ENCODE measurements at places on chromosomes 5 and 9.
A peak's percentile ranks its signal among the peaks of the same experiment; 100 is the strongest.

DNA sequence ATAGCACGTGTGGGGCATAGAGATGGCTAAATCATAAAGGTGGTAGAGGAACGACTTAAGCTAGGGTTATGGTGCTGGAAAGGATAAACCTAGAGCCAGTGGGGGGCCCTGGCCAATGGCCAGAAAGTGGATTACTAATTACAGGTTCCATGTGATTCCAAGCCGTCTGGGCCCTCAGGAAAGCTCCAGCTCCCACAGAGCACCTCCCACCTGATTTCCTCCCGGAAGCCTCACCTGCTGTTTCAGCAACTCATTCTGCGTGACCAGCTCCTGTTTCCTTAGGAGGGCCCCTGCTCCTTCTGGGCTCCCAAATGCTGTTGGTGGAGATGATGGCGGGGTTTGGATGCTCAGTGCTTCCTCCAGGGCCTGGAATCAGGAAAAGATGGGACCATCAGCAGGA lies 16.2 kb downstream of the GPX3 start:
- H3K27ac ChIP-seq, result no peak overlapping the region
- peaks cover 89% of the 10 kb centered on the region for H3K36me3 ChIP-seq
- no peak for DNase-seq
- H3K4me3 ChIP-seq, result no peak overlapping the region
- H3K27me3 ChIP-seq, result no peaks in the 10 kb centered on the region

DNA sequence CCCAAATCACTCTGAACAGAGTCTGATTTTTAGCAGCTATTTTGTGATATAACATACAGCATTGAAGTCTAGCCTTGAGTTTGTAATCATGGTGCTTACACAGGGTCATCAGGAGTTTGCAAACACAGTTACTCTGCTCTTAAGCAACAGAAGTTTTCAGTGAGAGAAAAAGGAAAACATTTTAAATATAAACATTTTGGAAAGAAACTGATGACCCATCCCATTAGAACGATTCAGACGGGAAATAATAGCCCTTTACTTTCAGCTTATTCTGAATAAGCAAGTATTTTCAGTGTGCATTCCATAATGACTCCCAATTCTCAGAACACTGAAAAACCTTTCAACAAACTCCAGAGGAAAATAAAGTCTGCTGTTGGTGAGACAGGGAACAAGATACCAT lies 46.7 kb upstream of the TMC1 start:
- no peak overlapping the region for H3K4me3 ChIP-seq
- no peak for DNase-seq
- H3K36me3 ChIP-seq, result no peaks in the 10 kb centered on the region
- no peak overlapping the region for H3K27ac ChIP-seq
- peaks cover 32% of the 10 kb centered on the region for H3K4me1 ChIP-seq

DNA sequence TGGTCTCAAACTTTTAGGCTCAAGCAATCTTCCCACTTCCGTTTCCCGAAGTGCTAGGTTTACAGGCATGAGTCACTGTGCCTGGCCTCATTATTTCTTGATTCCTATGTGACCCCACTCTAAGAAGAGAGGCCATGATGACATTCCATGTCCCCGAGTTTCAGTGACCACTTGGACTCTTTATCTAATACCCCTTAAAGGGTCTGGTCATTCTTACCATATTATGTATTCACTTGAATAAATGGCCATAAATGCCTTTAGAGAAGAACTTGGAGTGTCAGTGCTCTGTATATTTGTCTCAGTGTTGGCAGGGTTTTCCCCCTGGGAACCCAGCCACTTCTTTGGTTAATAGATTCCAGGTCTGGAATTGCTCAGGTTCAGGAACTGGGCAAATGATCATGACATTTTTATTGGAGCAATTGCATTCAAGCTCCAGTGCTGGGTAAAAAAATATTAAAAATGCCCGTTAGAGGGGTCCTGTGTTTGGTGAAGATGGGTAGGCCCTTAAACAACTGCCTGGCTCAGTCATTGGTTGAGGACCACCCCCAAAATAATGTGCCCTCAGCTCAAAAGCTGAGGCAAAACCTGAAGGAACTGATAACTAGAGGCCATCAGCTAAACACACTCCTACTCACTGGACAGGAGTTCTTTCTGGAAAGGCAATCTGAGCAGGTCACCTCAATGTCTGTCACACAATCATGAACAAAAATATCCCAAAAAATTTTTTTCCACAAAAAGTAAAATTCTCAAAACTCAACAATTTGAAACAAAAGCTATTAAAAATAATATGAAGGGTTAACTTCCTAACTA lies 186.6 kb upstream of the ZNF608 start:
- H3K27me3 ChIP-seq, result no peaks in the 10 kb centered on the region
- no peaks in the 10 kb centered on the region for H3K36me3 ChIP-seq
- no peak overlapping the region for H3K4me3 ChIP-seq

GRCh38 chr5:127369796-127370195 lies 79.2 kb downstream of the MEGF10 start:
- H3K4me1 ChIP-seq, result no peaks in the 10 kb centered on the region
- DNase-seq, result no peak
- H3K27me3 ChIP-seq, result no peaks in the 10 kb centered on the region
- no peak overlapping the region for H3K27ac ChIP-seq
- no peak overlapping the region for H3K4me3 ChIP-seq

DNA sequence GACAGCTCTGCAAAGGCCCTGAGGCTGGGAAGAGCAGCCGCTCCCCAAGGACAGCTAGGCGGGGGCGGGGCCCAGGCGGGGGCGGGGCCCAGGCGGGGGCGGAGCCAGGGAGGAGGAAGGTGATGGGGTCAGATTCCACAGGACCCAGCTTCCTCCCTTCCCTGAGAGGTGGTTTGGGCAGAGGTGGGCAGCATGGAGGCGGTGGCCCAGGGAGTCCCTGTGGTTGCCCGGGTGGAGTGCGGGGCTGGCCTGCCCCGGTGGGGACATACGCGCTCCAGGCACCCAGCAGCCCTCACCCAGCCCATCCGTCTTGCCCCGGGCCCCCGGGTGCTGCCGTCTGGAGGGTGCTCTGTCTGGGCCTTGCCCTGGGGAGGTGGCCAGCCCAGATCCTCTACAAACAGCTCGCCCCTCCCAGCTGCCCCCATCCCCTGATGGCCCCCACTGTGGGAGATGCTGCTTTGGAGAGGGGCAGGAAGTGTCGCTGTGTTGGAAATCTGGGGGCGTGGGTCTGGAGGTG lies 11.0 kb upstream of the RNU6ATAC start:
- H3K4me1 ChIP-seq, result no peaks in the 10 kb centered on the region
- H3K36me3 ChIP-seq, result no peaks in the 10 kb centered on the region
- no peak for DNase-seq

- H3K27ac ChIP-seq, result no peak overlapping the region
- H3K4me1 ChIP-seq, result no peaks in the 10 kb centered on the region
- no peak overlapping the region for H3K4me3 ChIP-seq
- DNase-seq, result no peak
- peaks cover 2% of the 10 kb centered on the region for H3K27me3 ChIP-seq
These were observed 78.7 kb upstream of the TYRP1 start for GRCh38 chr9:12614488-12614887.

DNA sequence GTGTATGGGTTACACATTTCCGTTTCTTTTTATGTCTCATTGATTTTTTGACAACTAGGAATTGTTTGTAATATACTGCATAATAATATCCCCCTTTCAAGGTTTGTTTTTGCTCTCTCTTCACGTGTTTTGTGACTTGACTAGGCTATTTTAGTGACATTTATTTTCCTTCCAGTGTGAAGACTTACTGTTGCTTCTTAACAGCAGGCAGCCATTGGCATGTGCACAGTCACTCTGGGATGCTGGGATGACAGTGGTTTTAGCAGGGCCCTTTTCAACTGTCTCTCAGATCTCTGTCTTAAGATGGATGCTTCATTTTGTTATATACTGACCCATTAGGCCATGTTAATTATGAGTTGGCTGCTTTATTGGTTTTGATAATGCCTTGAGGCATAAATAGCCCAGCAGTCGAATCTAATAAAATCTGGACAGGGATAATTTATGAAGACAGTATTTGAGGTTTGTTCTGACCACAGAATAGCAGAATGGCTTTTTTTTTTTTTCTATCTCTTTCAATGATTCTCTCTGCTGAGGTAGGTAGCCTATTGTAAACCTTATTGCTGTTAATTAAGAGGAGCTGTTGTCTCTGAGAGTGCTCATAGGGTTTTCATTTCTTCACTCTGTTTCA lies 536.0 kb downstream of the GABRG2 start:
- no peaks in the 10 kb centered on the region for H3K4me1 ChIP-seq
- no peak overlapping the region for H3K27ac ChIP-seq
- H3K27me3 ChIP-seq, result no peaks in the 10 kb centered on the region

DNA sequence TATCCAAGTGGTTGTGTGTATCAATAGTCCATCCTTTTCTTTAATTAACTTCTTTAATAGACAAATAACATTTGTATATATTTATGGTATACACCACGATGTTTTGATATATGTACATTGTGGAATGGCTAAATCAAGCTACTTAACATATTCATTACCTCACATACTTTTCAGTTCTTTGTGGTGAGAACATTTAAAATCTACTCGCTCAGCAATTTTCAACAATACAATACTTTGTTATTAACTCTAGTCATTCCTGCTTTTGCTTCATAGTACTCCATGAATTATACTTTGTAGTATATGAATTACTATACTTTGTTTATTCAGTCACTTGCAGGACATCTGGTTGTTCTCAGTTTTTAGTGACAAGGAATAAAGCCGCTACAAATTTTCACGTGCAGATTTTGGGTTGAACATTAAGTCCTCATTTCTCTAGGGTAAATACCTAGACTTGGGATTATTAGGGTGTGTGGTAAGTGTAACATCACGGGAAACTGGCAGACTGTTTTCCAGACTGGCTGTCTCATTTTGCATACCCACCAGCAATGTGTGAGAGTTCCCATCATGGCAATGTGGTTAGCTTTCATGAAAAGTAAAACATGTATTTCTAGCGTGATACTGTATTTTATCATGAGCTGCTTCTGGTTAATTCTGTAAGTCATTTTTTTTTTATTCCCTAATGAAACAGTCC lies 354.4 kb upstream of the WWC1 start:
- no peak overlapping the region for H3K27ac ChIP-seq
- no peaks in the 10 kb centered on the region for H3K36me3 ChIP-seq
- DNase-seq, result no peak

DNA sequence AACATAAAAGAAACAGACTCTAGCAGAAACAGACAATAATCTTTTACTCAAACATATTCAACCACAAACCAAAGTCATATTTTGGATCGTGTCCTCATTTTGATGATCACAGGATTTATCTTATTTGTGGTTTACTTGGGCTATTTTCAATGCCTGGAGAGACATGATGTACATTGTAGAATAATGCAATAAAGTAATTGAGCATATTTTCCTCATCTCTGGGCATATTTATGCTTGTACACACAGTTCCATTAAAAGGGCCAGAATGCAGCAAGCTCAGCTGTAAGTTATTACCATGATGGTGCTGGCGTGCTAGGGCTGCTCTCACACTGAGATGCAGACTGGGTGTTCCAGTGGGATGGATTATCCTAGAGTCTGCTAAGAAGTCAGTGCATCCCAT lies 456.7 kb downstream of the TLE4 start:
- no peak overlapping the region for H3K27ac ChIP-seq
- H3K4me1 ChIP-seq, result no peaks in the 10 kb centered on the region
- H3K36me3 ChIP-seq, result no peaks in the 10 kb centered on the region
- no peak for DNase-seq
- no peaks in the 10 kb centered on the region for H3K27me3 ChIP-seq
- H3K4me3 ChIP-seq, result no peak overlapping the region

DNA sequence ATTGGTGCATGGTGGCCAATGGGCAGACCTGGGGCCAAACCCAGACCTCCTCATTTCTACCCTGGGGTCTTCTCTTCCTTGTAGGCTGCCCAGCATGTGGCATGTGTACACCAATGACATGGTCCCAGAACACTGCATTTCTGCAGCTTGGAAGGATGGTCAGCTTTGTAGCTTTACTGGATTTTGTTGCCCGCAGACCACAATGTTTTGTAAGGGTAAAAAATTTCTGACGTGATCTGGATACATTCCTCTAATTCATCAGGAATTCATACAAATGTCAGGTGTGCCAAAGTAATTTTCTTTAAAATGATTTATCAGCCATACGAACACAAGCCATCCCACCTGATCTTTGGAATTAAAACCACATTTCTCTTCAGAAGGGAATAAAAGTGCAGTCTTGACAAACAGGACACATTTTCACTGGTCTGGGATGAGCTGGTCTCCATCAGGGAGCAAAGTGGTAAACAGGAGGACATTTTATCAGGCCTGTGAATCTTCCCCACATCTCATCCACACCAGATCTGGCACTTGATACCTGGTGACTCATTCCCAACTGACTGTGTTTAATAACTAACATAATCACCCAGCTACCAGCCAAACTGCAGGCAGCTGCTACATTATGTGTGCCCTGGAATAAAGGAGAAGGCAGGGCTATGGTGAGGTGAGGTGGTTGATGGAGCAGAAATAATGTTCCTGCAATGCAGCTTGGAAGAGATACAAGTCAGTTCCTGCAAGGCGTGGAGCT lies 103.9 kb downstream of the SPOCK1 start:
- no peaks in the 10 kb centered on the region for H3K36me3 ChIP-seq
- no peak for DNase-seq
- no peaks in the 10 kb centered on the region for H3K4me1 ChIP-seq
- no peak overlapping the region for H3K4me3 ChIP-seq
- no peak overlapping the region for H3K27ac ChIP-seq

DNA sequence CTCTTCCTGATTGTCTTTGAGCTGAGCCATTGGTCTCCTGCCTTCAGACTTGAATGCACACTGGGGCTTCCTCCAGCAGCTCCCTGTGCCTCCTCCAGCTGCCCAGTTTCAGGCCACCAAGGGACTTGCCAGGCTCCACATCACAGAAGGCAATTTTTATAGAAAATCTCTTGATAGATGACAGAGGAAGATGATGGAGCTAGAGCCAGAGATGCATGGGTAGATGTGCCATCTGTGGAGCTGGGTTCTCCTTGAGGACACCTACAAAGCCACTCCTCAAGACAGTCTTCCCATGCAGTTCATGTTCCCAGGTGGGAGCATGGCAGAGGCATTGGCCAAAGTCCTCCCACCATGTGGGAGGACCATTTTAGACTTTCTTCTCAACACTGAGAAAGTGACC lies 239.6 kb upstream of the IRX1 start:
- no peaks in the 10 kb centered on the region for H3K4me1 ChIP-seq
- no peaks in the 10 kb centered on the region for H3K27me3 ChIP-seq
- no peak overlapping the region for H3K4me3 ChIP-seq
- H3K36me3 ChIP-seq, result no peaks in the 10 kb centered on the region

DNA sequence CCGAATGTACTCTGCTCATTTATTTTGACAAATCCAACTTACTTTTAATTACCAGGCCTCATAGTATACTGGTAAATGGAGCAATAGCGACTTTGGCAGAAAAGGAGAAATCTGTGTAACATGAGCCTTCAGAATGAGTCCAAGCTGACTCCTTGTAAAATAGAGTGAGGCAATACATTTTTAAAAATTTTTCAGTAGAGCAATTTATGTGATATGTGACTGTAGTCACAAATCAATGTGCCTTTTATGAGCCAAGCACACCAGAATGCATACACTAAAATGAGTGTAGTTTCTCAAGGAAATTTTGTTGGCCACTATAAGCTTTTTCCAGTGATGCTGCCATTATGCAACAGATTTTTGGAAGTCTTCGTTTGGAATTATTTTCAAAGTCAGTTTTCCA lies 73.8 kb downstream of the SNCAIP start:
- no peaks in the 10 kb centered on the region for H3K4me1 ChIP-seq
- no peaks in the 10 kb centered on the region for H3K27me3 ChIP-seq
- no peak for DNase-seq
- no peaks in the 10 kb centered on the region for H3K36me3 ChIP-seq
- H3K4me3 ChIP-seq, result no peak overlapping the region

- H3K27ac ChIP-seq, result no peak overlapping the region
- DNase-seq, result peak; percentile 68
- peaks cover 6% of the 10 kb centered on the region for H3K4me1 ChIP-seq
- no peaks in the 10 kb centered on the region for H3K27me3 ChIP-seq
- no peaks in the 10 kb centered on the region for H3K36me3 ChIP-seq
These were observed 21.6 kb downstream of the ANKRD33B start for GRCh38 chr5:10585518-10585915.
